WERI-Rb-1 (cell line): ENCODE measurements at places on chromosomes 5 and 9.

DNA sequence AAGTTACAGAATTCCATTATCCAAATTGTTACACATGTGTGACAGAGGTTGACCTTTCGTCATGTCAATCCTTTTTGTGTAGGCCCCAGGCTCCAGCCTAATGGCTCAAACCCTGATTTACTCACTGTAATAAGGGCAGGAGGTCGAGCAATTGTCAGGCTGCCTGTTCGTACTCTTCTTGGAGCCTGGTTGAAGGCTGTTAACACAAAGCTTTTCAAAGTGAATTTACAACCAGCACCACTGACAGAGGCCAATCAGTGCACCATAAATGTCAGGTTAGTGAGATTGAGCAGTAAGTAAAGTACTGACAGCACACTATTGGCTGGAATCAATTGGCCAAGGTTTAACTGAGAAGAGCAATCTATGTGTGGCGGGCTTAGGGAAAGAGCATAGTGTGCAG lies 16.8 kb downstream of the PRDM6 start:
- DNase-seq: no peak

- no peak for DNase-seq
These were observed 355.3 kb downstream of the ZSWIM6 start for GRCh38 chr5:61687371-61687770.

GRCh38 chr5:168317521-168318147 lies 26.2 kb downstream of the WWC1 start:
- peak; percentile 61 for DNase-seq

- DNase-seq: no peak
These were observed 78.0 kb upstream of the AGXT2 start for GRCh38 chr5:35125746-35126145.

- no peak for DNase-seq
These were observed 12.0 kb upstream of the PHYKPL start for GRCh38 chr5:178244576-178244975.

GRCh38 chr9:116219686-116220085 lies 66.1 kb downstream of the PAPPA start:
- no peak for DNase-seq

DNA sequence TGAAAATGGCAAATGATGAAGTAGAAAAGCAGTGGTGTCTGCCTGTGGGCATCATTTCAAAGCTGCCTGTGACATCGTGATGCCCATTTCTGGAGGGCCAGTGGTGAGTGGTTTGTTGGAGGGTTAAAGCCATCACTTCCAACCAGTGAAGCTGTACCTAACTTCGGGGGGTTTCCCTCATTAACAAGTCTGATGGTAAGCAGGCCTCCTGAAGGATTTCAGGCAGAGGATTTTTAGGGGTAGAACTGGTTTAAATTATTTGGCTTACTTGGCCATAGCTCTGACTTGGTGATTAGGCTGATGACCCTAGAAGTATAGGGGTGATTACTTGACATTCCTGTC lies 10.7 kb downstream of the TNFAIP8 start:
- DNase-seq: no peak

DNA sequence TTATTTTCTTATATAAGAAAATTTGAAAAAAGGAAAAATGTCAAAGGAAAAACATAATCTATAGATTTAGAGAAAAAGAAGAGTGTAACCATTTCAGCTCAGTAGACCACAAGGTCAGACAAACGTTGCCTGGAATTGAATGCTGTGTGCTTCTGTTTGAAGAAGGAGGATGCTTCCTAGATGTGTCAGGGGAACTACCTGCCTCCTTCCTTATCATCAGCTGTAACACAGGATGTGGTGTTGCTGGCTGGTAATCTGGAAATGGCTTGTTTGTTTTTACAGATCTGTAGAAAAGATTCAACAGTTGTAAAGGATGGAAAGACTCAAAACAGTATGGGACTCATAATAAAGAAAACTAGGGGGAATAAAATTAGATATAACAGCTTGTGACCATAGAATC lies 160.7 kb upstream of the MEF2C start:
- no peak for DNase-seq

- DNase-seq: no peak
These were observed 112.9 kb downstream of the SLC1A3 start for GRCh38 chr5:36719282-36719681.
